ENCODE measurements at places on chromosomes 5 and 9. TPM values are rescaled to one million over a fixed set of nuclear protein-coding genes. Genes with fewer than 3 reads are reported as not detected.

DNA sequence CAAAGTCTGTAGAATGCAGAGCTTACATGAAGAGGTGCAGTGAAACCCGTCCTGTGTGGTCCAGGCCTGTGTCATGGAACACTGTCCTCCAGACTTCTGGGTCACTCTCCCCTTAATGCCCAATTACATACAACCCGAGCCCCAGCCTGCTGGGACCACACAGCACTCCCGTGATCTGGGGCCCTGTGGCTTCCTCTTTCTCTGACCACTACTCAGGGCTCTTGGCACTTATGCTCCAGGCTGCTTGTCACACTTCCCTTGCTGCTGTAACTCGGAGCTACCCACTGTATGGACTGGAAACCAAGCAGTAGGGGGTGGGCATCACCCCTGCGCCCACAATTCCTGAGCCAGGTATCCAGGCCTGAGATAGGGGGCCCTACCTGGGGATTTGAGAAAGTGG, 10.3 kb upstream of the IL3 start:
- no peak for DNase-seq

DNA sequence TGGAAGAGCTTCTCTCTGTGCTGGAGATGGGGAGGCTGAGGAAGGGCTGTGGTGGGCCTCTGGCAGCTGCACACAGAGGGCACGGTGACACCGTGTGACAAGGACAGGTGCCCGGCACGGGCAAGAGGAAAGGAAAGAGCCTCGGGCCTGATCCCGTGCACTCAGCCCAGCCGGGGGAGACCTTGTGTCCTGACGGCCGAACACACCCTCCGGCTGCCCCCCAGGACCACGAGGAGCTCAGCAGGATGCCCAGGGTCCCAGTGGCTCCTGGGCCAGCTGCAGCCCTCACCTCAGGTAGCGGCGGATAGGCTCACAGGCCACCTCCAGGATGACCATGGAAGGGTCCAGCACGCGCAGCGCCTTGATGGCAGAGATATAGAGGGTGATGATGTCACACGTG, 5.5 kb downstream of the ANAPC2 start:
- no peak for DNase-seq

DNA sequence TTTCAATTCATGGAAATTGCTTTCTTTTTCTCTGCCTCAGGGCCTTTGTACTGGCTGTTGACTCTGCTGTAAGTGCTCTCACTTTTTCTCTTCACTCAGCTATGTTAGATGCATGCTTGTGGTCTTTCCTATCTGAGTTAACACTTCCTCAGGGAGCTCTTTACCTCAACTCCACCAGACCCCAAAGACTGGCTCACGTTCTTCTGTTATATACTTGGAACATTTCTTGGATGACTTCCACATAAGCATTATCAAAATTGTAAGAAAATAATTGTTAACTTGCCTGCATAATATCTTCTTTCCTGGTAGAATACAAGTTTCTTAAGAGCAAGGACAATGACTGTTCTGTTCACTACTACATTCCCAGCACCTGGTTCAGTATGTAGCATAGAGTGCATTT, 455.9 kb downstream of the EBF1 start:
- no peak for DNase-seq

- DNase-seq = no peak
Measured at GRCh38 chr5:57414857-57415256, 67.8 kb downstream of the ACTBL2 start.

GRCh38 chr5:99104538-99105132, 175.8 kb upstream of the CHD1 start:
- no peak for DNase-seq

- DNase-seq = no peak
Measured at GRCh38 chr9:69744688-69745380, 15.0 kb downstream of the PTAR1 start.

- no peak for DNase-seq
Measured at GRCh38 chr9:84305497-84306131, 34.9 kb downstream of the SLC28A3 start.

DNA sequence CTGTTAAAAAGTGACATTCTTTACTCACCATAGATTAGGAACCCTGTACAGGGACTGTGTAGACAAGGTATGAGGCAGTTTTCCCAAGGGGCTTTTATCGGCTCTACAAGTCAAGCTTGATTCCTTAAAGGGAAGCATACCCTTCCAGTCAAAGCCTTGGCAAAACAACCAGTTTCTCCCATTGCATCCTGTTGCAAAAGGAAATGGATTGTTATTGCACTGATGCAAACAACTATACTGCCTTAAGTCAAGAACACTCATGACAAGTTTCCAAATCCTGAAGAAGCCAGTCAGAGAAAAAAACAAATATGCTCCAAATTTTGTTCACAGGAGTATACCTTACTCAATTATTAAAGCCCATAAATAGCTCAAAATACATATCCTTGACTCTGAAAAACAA, 67.5 kb downstream of the RGMB start:
- no peak for DNase-seq

DNA sequence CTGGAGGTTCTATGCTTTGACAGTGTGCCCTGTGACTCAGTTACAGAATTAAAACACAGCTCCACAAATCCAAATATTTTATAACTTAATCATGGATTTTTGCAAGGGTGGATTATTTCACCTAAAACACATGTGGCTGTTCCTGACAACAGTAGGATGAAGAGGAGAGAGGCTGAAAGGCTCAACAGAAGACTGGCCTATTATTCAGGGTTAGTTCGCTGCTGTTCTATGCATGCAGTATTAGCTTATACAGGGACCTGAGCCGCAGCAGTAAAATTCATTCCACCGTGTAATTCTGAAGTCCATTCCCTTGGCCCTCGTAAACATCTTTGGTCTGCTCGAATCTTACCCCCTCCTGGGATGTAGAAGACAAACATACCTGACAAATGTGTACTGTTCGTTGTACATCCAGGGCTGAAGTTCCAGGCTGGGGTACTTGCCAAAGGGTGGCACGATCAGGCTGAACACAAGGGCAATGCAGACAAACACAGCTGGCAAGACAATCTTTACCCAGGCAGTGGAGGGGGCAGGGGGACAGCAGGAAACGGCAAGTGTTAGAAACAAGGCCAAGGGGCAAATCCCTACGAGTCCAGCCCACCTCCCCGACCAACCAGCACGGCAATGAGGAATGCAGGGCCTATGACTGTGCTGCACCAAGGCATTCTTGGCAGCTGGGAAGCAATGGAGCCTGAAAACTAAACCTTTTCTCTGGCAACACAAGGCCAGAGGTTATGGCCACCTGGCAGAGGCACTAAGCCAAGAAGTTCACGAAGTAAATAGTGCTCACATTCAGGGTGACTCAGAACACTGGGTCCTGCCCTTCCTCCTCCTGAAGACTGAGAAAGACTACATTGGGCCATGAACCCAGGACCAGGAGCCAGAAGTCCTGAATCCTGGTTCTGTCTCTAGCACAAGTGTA, 46.8 kb downstream of the NIPSNAP3B start:
- peak; percentile 90 for DNase-seq

DNA sequence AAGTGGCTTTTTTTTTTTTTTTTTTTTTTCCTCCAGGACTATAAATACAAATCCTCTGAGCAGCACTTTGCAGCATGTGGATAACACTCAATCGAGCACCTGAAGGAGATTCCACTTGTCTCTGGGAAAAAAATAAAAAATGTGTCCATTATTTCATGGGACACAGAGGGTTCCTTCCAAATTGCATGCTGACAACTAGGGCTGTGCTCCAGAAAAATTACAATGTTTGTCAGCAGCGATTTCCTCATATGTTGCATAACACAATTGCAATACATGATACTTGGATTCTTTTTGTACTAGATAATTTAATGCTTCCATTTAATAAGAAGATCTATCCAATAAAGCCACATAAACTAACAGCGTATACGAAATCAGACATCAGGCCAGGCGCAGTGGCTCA, 84.4 kb downstream of the CDH18 start:
- no peak for DNase-seq

GRCh38 chr5:107418071-107418470, 252.7 kb downstream of the EFNA5 start:
- no peak for DNase-seq

- DNase-seq = no peak
Measured at GRCh38 chr5:22460189-22460588, 393.0 kb downstream of the CDH12 start.

DNA sequence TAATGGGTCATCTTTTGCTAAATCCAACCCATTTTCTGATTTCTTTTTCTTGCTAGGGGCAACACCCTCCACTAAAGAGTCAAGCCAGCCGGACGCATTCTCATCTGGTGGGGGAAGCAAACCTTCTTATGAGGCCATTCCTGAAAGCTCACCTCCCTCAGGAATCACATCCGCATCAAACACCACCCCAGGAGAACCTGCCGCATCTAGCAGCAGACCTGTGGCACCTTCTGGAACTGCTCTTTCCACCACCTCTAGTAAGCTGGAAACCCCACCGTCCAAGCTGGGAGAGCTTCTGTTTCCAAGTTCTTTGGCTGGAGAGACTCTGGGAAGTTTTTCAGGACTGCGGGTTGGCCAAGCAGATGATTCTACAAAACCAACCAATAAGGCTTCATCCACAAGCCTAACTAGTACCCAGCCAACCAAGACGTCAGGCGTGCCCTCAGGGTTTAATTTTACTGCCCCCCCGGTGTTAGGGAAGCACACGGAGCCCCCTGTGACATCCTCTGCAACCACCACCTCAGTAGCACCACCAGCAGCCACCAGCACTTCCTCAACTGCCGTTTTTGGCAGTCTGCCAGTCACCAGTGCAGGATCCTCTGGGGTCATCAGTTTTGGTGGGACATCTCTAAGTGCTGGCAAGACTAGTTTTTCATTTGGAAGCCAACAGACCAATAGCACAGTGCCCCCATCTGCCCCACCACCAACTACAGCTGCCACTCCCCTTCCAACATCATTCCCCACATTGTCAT, 72.0 kb downstream of the NUP214 start:
- no peak for DNase-seq

DNA sequence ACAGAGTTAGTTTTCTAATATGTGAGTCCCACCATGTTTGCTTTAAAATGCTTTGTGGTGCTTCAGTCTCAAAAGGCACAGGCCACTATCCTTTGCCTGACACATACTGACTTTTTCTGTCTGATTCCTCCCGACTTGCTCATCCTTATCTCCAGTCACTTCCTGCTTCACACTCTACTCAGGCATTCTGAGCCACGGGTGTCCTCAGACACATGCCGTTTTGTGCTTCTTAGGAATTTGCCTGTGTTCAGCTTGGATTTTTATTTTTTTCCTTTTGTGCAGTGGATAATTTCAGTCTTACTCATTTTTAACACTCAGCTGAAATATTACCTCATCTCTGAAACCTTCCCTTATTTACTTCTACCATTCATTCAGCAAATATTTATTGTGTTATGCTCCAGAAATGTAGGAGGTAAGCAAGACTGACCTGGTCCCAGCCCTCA, 54.1 kb downstream of the MAN2A1 start:
- DNase-seq = no peak

- DNase-seq = peak; percentile 50
Measured at GRCh38 chr9:135705376-135705775, 3.4 kb downstream of the KCNT1 start.

GRCh38 chr5:53337827-53338226, 142.6 kb upstream of the FST start:
- DNase-seq = no peak

DNA sequence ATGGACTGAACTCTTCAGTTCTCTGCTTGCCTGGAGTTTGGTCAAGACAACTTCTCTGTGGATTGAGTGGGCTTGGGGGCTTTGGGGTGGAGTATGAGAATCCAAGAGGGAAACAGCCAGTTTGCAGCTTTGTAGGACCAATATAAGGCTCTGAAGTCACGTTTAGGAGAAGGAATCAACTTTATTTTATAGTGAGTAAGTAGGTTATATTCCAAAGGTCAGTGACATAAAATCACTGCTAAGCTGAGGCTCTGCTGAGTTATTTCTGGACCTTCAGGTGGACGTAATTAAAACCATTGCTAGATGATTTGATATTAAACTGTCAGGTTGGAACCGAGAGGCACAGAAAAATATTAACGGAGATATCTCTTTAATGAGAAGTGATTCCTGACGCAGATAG, 514.4 kb downstream of the DMAC1 start:
- DNase-seq = no peak

DNA sequence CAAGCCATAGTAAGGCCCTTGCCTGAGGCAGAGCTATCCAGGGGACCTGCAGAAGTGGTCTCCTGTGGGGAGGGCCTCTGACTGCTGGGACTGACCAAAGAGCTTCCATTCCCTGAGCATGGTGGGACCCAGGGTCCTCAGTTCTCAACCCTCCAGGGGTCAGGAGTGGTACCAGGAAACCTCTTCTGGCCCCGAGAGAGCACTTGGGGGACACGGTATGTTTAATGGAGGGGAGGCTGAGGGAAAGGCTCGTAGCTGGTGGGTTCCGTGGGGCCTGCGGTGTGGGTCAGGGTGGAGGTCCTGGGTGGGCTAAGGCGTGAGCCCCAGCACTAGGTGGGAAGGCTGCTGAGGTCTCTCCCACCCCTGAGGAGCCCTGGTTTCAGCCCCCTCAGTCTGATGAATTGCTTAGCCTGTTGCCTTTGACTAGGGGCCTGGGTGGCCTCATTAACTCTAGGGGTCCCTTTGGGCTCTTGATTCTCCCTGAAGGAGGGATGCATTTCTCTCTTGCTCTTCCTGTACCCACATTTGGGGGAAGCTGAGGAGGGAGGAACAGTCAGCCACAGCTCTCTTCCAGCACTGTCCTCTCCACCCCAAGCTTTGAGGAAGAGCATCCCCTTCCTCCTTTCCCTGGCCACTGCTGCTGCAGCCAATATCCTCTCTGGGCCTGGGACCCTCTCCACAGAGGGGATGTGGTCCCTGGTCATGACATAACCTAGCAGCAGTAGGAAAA, 34.0 kb downstream of the CSF1R start:
- no peak for DNase-seq

- peak; percentile 85 for DNase-seq
Measured at GRCh38 chr9:37415011-37415719, 7.3 kb upstream of the GRHPR start.

DNA sequence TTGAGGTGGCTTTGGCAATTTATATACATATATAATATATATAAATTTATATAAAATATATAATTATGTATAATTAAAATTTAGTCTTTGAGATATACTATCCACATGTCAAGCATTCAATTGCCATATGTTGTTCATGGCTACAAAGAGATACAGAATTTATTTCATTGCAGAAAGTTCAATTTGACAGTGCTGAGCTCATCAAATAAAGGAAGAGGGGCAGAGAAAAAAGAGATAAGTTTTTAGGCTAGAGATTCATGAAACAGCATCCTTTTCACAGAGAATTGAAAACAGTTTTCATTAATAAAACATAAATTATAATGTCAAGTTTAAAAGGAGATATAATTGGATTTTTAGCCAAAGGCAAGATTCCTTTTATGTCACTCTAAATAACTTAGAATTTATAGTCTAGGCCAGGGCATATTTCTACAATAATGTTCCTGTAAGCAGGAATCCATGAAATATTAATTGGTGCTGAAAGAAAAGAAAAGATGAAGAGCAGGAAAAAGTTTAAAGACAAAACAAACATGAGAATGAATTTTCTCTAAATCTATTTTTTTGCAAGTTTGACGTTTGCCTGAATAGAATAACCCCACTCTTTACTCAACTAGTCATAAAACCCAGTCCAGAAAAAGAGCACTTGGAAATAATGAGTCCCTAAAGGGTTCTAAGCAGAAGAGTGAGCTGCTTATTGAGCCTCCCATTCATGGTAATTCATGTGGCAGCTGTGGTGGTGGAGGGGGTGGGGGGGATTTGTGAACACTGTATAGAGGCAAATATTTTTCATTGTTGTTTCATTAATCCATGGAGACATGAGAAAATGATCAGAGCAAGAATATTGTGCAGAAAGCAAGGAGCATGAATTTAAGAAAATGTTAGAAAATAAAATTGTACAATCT, 1279.5 kb downstream of the CDH12 start:
- no peak for DNase-seq

PAEP gene
- total RNA-seq = not detected

GPRIN1 gene
- total RNA-seq = 0.26 TPM

SVEP1 gene
- 34.0 TPM for total RNA-seq

LNPEP gene
- 22.1 TPM for total RNA-seq

ACOT12 gene
- total RNA-seq = not detected

HSDL2 gene
- total RNA-seq = 22.7 TPM
